NCI-H187 (cell line): ENCODE measurements at places on chromosomes 12 and 14.
A peak's percentile ranks its signal among the peaks of the same experiment; 100 is the strongest.

- DNase-seq, result peak; percentile 25
Observed at GRCh38 chr14:77240336-77240915, 30.6 kb downstream of the NGB start.

GRCh38 chr12:83198291-83199015 is 511.7 kb downstream of the TMTC2 start:
- DNase-seq, result no peak

GRCh38 chr14:65927931-65928356 is 515.4 kb downstream of the FUT8 start:
- peak; percentile 80 for DNase-seq

GRCh38 chr14:54568821-54569595 is 2.1 kb downstream of the SAMD4A start:
- DNase-seq, result no peak

DNA sequence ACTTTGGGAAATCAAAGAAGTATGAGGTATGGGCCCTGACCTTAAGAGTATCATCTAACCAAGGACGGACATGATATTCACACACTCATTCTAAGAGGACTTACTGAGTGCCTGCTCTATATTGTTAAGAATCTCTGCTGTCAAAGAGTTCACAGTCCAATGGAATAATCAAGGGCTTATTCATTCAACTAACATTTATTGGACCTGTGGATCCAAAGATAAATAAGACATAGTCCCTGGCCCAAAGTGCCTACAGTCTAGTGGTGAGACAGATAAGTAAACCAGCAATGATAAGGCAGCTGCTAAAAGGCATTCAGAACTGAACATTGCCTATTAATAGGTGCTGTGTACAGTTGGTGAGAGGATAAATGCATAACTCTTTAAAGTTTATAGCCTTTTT is 11.0 kb downstream of the WDR20 start:
- no peak for DNase-seq

DNA sequence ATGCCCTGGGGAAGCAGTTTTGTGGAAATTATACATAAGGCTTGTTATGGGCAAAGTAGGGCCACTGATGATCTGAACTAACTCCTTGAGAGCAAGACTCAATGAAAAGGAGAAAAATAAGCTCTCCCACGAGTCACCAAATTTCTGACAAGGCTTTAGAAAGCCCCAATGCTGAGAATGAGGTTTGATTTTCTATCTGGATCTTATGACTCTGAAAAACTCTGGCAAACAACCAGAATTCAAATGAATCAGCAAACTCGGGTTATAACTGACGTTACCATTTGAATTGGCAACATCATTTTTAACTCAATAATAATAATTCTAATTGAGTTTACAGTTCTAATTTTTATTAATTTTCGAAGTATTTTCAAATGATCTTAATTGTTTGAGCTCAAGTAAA is 79.1 kb downstream of the KCNK10 start:
- no peak for DNase-seq

DNA sequence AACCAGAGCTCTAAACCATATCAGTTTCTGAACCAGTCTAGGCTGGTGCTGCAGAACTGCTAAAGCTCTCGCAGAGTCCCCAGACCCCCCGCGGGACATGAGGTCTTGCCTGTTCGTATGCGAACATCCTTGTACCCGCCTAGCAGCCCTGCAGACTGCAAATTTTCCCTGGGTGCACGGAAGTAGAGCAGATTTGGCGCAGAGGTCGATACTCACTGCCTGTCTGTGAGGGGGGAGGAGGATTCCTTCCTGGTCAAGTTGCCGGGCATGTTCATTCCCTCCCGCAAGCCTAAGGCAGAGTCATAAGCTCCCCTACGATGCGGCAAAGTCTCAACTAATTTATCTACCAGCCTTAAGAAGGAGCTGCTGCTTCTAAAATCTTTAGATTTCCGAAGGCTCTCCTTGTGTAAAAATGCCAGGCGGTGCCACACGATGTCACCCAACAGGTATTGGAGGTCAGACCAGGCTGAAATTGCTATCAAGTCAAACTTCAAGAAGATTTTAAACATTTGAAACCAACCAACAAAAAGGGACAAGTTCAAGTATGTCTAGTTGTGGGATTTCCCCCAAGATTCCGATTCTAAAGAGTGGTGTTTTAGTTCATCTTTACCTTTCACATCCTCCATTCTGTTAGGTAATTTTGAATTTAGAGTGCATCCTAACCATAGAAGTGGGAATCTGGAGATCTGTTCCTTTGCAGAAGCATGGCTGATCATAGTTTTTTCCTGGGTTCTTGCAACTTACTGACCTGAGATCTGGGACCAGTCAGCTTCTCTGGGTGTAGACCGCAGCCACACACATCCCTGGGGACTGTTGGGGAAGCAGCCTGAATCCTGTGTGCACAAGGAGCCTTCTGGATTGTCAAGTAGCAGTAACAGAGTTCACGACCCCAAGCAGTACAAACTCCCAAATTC is 1.6 kb upstream of the PAX9 start:
- no peak for DNase-seq

DNA sequence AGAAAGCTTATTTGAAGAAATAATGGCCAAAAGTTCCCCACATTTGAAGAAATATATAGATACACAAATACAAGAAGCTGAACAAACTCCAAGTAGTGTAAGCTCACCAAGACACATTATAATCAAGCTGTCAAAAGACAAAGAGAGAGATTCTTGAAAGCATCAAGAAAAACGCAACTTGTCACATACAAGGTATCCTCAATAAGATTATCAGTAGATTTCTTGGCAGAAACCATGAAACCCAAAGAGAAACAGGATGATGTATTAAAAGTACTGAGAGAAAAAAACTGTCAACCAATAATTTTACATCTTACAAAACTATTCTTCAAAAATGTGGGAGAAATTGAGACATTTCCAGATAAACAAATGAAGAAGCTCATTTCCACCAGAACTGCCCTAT is 250.6 kb upstream of the ARID2 start:
- no peak for DNase-seq

DNA sequence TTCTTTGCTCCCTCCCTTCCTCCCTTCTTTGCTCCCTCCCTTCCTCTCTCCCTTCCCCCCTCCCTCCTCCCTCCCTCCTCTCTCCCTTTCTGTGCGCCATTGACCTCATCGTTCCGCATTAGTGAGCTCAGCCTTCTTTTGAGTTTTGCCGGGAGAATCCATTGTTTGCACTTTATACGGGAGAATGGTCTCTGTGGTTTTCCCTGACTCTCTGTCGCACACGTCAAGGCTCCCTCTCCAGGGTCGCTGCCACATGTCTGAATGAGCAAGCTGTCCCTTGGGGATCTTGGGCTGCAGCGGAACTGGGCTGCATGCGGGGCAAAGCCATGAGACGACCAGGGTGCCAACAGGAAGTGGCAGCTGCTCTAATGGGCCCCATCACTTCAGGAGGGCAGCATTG is 118.5 kb downstream of the GLT1D1 start:
- peak; percentile 86 for DNase-seq

- no peak for DNase-seq
Observed at GRCh38 chr12:82187595-82187994, 170.6 kb downstream of the CCDC59 start.

GRCh38 chr12:94267921-94268471 is 119.6 kb downstream of the PLXNC1 start:
- DNase-seq, result no peak

DNA sequence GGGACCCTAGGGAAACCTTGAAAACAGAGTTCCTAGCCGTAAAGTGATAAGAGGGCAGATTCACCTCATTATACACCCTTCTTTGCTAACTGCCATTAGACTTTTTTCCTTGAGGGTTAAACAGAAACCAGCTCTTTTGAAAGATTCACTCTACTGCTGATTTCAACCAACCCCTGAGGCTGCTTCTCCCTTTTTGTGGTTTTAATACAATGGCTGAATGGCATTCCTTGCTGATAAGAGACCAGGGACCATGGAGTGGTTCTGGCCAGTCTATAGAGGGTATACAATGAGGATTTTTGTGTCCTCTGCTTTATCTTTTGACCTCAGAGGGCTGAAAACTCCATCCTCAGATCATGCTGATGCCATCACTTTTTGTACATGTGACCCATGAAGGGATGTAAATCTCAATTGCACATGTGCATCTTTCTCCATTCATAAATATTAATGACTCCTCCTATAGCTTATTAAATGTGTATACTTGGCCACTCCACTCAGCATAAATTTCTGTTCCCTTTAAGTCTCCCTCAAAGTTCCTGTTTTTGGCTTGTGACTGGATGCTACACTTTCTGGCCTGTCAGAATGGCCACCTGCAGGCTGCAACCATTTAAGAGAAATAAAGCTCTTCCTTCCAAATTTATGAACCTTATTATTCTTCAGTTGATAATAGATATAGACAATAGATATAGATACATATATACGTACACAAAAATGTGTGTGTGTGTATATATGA is 233.8 kb upstream of the SEL1L start:
- DNase-seq, result no peak

DNA sequence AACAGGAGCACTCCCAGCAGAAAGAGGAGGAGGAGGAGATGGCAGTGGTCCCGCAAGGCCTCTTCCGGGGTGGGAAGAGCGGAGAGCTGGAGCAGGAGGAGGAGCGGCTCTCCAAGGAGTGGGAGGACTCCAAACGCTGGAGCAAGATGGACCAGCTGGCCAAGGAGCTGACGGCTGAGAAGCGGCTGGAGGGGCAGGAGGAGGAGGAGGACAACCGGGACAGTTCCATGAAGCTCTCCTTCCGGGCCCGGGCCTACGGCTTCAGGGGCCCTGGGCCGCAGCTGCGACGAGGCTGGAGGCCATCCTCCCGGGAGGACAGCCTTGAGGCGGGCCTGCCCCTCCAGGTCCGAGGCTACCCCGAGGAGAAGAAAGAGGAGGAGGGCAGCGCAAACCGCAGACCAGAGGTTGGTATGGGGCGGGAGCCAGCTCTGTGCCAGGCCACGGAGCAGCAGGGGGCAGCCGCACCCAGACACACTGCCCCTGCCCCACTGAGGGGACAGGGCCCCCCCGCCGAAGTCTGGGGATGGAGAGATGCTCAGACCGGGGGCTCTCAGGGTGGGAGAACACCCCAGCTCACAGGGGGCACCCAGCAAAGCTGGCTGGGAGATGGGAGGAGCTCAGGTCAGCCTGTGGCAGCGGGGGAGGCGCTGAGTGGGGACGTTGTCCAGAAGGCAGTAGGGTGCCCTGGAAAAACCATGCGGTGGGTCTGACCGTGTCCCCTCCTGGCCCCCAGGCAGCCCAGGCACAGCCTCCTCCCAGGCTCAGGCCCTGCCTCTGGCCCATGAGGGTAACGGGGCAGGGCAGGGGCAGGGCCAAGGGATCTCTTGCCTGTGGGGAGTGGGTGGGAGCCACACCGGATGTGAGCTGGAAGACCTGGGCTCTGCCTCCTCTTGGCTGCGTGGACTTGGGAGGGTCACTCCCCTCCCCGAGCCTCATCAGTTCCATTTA is 9.8 kb downstream of the CHGA start:
- DNase-seq, result no peak

DNA sequence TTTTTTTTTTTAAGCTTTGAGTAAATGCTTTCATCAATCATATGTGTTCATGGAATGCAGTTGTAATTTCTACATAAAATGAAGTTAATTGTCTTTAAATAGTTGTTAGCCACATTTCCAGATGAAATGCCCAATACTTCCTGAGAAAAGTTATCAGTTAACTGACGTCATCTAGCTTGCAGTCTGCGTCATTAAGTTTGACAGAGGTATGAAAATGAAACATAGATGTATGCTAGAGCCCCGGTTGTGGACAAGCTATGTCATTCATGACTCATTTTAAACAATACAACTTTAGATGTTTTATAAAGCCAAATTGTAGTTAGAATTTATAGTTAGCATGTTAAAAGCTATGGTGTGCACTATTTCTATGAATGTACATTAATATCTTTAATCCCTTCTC is 90.7 kb downstream of the PLEKHA5 start:
- no peak for DNase-seq

- no peak for DNase-seq
Observed at GRCh38 chr14:48936849-48937248, 649.3 kb downstream of the RPS29 start.

DNA sequence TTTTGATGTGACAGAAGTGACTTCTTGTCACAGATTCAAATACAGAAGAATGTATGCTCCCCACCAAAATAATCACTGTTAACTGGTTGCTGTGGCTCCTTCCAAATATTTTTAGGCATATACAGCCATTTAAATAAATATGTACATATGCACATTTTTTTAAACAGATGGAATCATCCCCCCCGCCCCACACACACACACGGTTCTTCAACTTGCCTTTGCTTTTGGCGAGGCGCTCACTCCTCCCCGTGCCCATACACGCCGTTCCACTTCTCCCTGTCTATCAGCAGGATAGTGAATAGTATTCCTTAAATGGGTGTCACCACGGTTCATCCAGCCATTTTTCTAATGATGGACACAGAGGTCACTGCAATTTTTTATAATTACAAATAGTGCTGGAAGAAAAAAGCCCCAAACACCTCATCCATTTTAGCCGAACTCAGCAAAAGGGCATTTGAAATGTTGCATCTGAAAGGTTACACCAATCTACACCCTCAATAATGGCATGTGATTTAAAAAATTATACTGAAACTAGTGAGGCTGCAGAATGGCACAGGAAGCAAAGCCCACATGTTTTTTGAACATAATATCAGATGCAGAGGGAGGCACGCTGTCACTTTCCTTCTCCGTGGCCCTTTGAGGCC is 39.2 kb upstream of the MEG3 start:
- no peak for DNase-seq

DNA sequence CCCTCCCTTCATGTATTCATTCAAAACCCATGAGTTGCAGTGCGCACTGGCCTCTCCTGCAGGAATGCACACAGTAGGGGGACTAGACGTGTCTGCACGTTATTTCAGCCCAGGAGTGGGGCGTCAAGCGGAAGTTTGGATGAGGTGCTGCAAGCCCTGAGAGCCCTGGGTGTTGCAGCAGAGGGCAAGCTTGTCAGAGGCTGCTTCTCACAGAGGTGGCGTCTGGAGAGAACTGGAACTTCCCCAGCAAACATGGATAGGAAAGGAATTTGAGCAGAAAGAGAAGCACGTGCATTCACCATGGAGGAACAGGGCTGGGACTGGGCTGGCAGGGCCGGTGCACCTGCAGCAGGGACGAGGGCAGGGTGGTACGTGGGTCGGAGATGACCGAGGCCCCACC is 64.9 kb downstream of the TECPR2 start:
- no peak for DNase-seq

DNA sequence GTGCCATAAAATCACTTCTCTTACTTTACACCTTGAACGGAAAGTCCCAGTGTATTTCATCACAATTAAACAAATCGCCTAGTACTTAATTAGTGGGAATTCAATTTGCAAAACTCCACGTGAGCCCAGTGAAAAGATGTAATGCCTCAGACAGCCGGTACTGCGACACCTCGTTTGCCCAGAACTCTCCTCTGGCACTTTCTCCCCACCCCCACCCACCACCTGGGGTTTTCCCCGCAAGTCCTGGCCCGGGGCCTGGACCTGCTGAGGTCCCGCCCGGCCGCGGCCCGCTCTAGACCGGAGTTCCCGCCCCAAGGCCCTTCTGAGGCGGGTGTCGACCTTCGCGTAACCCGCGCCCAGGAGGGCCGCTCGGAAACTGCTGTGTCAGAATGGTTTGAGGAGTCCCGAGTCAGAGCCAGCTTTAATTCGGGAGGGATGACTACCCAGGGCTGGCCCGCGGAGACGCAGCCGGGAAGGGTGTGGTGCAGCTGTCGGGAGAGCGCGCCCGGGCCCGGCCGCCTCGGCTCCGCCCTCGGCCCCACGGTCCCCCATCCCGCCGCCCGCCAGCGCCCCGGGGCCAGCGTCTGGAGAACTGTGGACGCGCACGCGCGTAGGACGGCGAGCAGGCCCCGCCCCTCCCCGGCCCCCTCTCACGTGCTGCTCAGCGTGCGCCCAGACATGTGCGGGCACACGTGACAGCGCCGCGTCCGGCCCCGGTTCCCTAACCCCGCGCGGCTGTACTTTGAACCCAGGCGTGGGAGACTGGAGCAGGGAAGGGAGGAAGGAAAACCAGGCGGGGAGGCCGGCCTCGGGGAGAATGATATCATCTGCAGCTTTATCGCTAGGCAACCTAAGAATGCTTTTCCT is 10.8 kb downstream of the BHLHE41 start:
- peak; percentile 65 for DNase-seq
